ENCODE measurements at places on chromosomes 1 and 21.

- DNase-seq, result no peak
Observed at GRCh38 chr1:197838836-197839235, 63.6 kb upstream of the DENND1B start.

DNA sequence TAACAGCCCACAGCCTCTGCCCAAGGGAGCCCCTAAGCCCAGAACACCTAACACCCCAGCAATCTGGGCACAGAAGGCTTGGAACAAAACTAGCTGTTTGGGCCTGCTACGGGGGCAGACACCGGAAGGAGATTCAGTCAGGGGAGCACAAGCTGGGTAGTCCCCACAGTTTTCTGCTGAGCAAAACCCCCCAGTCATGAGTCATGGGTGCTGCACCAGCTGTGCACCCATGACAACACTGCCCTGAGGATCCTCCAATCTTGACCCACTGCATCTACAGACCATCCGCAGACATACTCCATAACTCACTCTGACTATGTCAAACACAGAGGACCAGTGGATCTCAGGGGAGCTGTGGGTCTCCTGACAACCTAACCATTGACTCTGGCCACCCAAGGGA, 105.1 kb downstream of the LRIG2 start:
- DNase-seq, result no peak

DNA sequence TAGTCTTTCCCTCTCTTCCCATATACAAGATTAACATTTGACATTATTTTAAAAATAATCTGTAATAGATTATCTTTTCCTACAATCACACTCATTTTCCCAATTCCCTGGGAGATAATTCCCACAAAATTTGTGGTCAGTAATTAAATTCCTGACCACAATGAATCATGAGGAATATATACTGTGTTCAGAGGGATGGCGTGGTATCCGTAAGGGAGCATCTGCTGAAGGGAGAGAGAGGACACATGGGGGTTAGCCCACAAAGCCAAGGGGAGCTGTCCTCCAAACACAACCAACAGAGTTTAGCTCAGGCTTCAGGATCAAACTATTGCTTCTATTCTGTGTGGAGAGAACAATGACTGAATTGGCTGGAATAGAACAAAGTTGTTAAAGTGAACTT, 57.1 kb upstream of the PPP2R5A start:
- no peak for DNase-seq

DNA sequence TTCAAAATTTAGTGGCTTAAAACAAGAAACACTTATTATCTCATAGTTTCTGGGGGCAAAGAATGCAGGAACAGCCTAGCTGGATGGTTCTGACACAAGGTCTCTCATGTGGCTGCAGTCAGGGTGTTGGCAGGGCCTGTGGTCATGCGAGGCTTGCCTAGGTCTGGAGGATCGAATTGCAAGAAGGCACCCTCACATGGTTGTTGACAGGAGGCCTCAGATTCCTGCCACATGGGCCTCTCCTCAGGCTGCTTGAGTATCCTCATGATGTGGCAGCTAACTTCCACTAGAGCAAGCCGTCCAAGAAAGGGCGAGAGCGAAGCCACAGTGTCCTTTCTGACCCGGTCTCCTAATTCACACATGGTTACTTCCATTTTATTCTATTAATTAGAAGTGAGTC, 6.2 kb upstream of the NRIP1 start:
- DNase-seq, result no peak

GRCh38 chr1:221832151-221832550, 90.3 kb upstream of the DUSP10 start:
- no peak for DNase-seq

GRCh38 chr1:155261493-155261851, 688 bp downstream of the SCAMP3 start:
- DNase-seq, result no peak

DNA sequence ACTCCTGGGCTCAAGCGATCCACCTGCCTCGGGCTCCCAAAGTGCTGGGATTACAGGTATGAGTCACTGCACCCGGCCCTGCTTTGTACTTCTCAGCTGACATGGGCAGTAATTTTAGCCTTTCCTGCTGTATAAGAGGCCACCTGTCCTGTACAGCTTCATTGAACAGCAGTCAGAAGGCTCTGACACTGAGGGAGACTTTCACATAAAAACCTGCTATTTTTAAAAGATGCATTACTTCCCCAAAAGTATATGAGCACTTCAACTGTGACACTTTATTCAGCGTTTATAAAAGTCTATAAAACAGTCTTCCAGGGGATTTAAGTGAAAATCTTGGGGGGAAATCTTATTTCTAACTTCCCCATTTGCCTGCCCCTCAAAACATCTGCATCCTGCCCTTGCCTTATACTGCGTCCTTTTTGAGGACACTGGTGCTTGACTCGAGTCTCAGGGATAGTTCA, 17.6 kb downstream of the RNU5D-1 start:
- no peak for DNase-seq

DNA sequence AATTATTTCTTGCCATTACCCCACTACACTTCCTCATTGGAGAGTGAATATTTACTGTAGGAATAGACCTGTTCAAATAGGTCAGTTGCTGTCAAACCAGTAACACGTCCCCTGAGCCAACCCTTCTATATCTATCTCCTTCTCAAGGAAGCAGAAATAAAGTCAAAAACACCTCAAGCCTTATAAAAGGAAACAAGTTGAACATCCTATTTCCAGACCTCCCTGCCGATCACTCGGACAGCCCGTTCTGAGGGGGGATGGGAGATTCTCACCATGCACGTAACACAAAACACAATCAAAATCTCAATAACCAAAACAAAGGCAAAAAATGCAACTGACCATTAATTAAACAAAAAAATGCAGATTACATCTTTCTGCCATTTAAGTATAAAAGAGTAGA, 121.5 kb upstream of the KRTAP19-8 start:
- no peak for DNase-seq

- no peak for DNase-seq
Observed at GRCh38 chr1:19033926-19034680, 77.6 kb upstream of the IFFO2 start.

- no peak for DNase-seq
Observed at GRCh38 chr1:175353066-175353465, 160.5 kb upstream of the KIAA0040 start.

GRCh38 chr1:2582391-2582790, 4.2 kb upstream of the PRXL2B start:
- DNase-seq, result no peak

GRCh38 chr1:152410028-152410427, 4.0 kb downstream of the CRNN start:
- no peak for DNase-seq

GRCh38 chr21:35529171-35529863, 480.2 kb upstream of the RUNX1 start:
- no peak for DNase-seq

DNA sequence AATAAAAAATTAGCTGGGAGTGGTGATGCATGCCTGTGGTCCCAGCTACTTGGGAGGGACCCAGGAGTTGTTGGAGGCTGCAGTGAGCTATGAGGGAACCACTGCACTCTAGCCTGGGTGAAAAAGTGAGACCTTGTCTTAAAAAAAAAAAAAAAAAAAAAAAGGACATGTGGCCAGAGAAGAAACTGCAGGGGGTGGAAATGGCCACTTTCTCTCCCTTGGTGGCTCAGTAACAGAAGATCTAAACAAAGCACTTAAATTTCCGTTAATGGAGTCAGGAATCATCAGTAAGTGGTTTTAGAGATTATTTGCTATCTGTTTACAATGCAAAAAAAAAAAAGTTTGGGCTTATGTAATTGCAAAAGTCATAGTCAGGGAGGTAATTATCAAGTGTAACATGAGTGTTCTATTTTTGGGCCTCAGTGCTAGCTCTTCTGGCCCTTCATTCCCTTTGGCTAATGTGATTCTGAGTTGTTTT, 19.3 kb upstream of the OPRD1 start:
- no peak for DNase-seq

- DNase-seq, result no peak
Observed at GRCh38 chr1:111725192-111725591, 14.0 kb downstream of the INKA2 start.

DNA sequence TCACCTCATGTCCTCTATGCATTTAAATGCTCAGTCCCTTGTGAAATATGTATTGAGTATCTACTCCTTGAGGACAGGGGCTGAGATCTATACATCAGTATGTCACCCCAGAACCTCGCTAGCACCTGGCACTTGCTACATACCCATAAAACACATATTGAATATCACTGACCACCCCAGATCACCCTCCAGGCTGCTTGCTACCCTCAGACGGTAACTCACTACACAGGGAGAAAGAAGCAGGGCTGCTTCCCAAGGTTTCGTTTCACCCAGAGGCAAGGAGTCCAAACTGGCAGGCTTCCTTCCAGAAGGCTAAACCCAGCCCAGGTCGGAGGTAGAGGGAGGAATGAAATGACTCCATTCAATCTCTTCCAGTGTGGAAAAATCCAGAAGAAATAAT, 8.5 kb downstream of the INKA2 start:
- DNase-seq, result no peak

GRCh38 chr1:42982641-42983040, 24.0 kb upstream of the SLC2A1 start:
- no peak for DNase-seq
